Stimulated activated CD4-positive, alpha-beta T cell treated with anti-CD3 and anti-CD28 coated beads, Interleukin-15, amount 100 ng/mL, for 48 hours (primary cell): ENCODE measurements at places on chromosomes 6 and 20.

- DNase-seq, result no peak
These were observed 90.6 kb downstream of the SCP2D1 start for GRCh38 chr20:18904192-18904591.

GRCh38 chr6:106194949-106195921, 109.1 kb downstream of the PRDM1 start:
- no peak for DNase-seq

DNA sequence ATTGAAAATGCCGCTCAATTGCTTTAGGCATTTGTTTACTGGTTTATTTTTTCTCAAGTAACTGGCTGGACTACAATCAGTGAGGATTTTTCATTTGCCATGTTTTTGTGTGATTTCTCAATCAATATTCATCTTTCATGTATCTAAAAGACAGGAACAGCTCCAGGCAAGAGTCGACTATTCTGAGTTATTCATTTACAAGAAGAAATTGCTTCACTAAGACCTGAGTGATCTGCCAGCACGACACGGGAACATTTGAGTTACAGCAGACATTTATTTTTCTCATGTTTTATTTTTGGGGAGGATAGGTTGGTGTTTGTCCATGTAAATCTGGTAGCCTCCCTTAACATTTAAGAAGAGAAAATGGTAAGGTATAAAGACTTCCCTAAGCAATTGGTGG, 124.1 kb downstream of the CBLN4 start:
- DNase-seq, result no peak

- DNase-seq, result no peak
These were observed 136.5 kb downstream of the ATXN1 start for GRCh38 chr6:16624636-16625290.

GRCh38 chr20:15866916-15867730, 706.1 kb downstream of the KIF16B start:
- no peak for DNase-seq
